ENCODE measurements at places on chromosomes 4 and X.
A peak's percentile ranks its signal among the peaks of the same experiment; 100 is the strongest.

- no peak for DNase-seq
Observed at GRCh38 chrX:132094164-132094563, 33.7 kb downstream of the FRMD7 start.

- DNase-seq: peak; percentile 58
Observed at GRCh38 chr4:73676861-73677323, 56.7 kb upstream of the RASSF6 start.

DNA sequence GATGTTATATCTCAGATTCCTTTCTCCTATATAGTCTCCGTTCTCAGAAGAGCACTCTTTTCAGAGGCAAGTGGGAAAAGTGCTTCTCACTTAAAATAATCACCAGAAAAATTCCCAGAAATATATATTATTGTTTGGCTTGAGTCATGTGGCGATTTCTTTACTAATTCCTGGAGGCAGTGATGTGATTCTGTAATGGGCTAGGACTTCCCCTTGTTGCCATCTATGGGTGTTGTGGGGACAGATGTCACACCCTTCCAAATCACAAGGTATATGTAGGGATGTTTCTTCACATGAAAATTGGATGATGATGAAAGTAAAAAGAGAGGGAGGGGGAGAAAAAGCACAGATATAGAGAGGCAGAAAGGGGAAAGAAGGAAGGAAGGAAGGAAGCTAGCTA lies 553.4 kb downstream of the PPP4R3C start:
- DNase-seq: no peak

DNA sequence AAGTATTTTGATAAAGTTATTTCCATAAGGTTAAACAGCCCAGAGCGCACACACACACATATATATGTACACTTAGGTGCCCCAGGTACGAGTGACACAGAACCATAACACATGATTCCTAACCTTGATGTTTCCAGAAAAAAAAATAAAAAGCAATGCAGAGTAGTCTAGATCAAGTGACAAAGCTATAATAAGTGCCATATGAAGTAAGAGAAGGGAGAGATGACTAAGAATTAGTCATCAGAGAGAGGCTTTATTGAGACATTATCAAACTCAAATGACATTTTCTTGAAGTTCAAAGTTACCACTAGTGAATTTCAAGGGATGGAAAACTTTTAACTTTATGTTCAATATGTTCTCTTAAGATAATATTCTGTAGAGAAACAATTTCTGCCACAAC lies 215.0 kb downstream of the HTR2C start:
- no peak for DNase-seq

DNA sequence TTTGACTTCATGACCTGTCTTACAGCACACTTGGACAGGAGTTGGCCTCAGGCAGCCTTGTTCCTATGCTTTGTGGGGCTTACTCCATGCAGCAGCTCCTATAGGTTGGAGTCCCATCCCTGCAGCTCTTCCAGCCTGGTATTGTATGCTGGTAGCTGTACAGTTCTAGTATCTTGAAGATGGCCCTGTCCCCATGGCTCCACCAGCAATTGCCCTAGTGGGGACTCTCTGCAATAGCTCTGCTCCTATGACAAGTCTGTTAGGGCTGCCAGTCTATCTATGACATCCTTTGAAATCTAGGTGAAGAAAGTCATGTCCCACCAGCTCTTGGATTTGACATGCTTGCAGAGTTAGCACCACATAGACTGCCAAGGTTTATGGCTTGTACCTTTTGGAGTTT lies 252.6 kb downstream of the ANTXR2 start:
- DNase-seq: no peak

DNA sequence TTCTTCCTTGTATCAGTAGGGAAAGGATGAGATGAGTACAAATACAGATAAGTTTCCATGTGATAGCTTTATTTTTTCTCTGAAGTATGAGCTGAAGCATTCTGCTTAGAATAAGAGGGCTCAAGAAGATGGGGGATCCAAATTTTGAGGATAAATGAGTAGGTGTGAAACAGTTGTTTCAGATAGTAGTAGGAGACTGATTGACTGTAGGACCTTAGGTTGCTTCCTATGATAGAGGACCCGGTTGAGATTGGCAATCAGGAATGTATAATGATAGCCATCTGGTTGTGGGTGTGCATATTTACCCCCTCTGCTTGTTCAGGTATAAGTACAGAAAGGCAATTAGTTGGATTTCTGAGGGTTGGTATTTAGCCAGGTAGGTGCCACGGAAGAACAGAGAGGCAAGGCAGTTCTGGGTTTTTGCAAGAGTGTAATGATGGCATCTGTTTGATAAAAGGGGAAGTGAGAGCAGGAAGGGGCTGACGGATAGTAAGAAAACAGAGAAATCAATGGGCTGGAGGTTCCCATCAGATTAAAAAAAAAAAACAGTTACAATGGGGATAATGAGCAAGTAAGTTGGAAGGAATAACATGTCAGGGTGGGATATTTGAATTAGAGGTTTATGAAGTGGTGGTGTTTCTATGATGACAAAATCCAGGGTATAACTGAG lies 13.7 kb downstream of the OCRL start:
- DNase-seq: no peak

- no peak for DNase-seq
Observed at GRCh38 chr4:88878642-88879041, 178.3 kb downstream of the FAM13A start.

DNA sequence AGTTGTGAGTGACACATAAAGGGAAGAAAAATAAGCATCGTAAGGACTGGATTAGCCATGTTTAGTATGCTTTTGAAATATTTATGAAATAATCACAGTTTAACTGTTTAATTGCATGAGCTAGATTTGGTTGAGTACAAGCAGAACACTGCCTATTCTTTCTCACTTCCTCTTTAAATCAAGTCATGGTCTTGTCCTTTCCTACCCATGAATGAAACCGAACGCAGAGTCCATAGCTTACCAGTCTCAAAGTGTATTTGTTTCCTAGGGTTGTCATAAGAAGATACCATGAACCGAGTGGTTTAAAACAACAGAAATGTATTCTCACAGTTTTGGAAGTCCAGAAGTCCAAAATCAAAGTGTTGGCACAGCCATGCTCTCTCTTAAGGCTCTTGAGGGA lies 684.0 kb upstream of the MAGEB2 start:
- no peak for DNase-seq

- no peak for DNase-seq
Observed at GRCh38 chr4:186118582-186118981, 14.1 kb downstream of the FAM149A start.

DNA sequence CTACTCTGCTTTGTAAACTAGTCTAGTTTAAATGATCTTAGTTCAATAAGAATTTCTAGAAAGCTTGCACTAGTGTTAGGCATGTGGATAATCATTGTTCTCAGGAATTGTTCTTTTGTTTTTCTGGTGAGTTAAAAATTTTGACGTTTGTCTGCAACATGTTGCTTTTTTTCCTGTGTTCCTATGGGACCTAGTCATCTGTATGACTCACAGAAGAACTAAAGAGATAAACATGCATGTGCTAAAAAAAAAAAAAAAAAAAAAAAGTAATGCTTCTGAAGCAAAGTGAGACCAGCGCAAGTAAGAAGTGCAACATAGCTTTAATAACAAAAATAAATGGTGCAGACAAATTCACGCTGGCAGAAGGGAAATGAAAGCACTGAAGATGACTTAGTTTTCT lies 471.2 kb downstream of the IQCM start:
- DNase-seq: peak; percentile 49

DNA sequence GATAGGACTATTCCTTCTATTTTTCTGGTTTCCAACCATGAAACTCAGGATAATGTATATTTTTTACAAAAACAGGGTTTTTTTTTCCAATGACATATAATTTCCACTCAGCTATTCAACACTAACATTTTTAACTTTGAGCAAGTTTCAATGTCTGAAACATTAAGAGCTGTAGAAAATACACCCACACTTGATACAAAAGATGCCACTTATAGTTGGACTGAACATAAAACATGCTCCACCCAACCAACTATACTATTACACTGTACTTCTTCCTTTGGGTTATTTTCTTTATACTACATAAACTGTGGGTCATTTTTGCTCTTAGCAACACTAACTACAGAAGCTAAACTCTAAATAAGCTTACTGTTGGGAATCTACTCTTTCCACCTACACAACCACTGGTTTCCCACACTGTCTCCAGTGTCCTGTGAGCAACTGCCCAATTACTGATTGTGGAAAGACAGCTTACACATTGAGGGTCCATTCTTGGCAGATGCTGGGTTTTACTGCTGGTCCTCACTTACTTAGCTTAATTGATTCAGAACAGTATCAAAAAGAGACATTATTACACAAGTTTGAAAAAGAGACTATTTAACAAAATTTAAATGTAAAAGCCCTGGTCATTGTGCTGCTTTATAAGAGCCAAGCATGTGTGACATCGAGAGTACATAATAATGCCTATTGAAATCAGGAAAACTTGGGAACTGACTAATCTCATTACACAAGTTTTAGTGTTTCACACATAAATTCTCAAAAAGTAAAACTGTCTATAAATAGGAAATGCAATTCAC lies 6.3 kb downstream of the AMMECR1 start:
- DNase-seq: no peak

DNA sequence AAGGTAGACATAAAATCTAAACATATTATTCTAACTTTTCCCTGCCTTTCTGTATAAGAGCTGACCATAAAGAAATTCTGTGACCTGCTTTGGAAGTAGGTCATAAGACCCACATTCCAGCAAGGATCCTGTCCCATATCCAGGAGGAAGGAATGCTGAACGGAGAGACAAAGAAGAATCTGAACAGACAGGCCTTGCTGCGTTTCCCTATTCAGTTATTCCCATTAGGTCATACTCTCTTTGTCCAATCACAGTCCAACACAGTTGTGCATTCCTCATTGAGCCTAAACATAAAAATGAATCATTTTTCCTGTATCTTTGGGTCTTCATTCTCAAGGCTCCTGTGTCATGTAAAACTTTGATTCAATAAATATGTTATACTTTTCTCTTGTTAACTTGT lies 287.6 kb upstream of the TAPT1 start:
- DNase-seq: peak; percentile 75

GRCh38 chr4:21387683-21388082 lies 560.9 kb downstream of the KCNIP4 start:
- no peak for DNase-seq

GRCh38 chr4:168150420-168151050 lies 58.2 kb downstream of the ANXA10 start:
- DNase-seq: no peak

All from lung microvascular endothelial cell (primary cell).